GM03348 (cell line): ENCODE measurements at places on chromosomes 4 and X.
A peak's percentile ranks its signal among the peaks of the same experiment; 100 is the strongest.

DNA sequence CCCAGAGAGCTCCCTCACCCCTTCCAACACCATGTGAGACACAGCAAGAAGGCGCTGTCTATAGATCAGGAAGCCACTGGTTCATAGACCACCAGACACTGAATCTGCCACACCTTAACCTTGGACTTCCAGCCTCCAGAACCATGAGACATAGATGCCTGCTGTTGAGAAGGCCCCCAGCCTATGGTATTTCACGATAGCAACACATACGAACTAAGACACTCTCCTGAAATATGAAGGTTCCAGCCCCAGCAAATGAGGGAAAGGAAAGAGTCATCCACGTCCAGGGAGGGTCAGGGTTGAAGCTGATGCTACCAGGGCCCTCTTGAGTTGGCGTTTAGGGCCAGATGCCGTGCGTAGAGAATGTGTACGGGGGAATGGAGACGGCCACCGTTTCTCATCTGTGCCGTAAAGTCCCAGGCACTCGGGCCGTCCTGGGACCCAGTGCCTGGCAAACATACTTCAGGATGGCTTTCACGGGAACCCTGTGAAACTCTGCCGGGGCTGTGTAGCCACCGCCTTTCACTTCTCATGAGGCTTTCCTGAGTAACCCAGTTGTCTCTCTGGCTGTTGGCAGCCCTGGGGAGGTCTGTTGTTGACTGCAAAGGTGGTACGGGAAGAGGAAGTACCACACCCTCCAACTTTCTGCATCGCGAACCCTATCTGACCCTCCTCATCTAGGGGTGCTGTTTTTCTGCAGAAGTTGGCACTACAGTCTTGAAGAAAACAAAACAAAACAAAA, 17.7 kb upstream of the P2RY8 start:
- no peak for DNase-seq

- peak; percentile 25 for DNase-seq
These were observed 130.2 kb downstream of the AMELX start for GRCh38 chrX:11423362-11423818.

DNA sequence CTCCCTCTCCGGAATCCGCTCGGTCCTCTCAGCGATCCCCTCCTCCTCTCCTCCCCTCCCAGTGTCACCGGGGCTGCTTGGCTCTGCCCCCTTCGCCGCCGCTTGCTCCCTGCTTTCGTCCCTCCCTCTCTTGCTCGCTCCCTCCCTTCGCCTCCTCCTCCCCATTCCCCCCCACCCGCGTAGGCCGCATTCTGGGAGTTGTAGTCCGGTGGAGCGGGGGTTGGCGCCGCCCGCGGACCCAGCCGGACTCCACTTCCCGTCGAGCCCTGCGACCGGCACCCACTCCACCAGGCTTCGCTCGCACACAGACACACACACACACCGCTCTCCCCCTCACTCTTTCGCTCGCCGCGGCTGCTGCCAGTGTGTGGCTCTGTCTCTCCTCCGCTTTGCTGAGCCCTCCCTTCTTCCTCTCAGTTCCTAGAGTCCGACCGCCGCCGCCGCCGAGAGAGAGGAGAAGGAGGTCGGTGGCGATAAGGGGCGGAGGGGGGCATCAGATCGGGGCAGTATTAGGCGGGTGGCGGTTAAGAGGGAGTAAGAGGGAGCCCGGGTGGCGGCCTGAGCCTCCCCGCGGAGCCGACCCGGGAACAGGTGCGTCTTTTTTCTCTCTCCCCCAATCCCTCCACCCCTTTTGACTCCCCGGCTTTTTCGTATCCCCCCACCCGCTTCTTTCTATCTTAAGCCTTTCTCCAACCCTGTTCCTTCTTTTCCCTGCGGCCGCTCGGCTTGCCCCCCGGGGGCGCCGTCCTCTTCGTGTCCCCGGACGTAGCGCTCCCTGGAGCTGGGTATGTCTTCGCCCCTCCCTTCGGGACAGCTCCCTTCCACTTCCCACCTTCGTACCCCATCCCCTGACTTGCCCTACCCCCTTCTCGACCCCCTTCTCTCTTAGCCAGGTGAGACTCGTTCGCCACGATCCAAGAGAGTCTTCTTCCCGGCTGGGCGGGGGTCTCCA, at the start of gene BCORL1:
BCORL1 (plus strand) TSS at position 336 of the 952 bp plus-strand sequence. CDS start 22,597 bp downstream, outside the sequence.
- DNase-seq = peak; percentile 95

DNA sequence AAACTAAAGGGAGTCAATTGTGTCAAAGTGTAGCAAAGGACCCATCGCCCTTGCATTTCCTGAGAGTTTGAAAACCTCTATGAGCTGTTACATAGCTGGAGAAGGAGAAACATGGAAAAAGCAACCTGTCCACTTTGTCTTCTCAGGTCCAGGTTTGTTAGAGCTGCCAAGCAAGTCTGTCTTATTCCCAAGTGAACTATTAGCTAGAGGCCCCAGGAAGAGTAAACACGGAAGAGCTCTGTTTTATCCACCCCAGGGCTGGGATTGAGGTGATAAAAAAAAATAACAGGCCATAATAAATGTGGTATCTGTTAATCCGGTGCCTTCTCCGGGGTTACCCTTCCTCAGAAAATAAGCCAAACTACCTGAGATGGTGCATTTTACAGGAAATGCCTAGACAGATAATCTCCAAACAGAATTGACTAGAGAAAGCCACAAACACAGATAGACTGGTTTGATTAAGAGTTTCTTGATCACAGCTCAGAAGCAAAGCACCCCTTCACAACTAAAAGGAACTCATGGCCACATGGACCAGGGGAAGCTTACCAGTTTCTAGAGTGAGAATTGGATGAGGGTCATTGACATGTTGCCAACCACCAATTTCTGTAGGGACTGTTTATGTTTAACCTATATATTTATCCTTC, 35.9 kb upstream of the RELL1 start:
- no peak for DNase-seq

GRCh38 chrX:106415276-106415895, 196.4 kb upstream of the RADX start:
- peak; percentile 27 for DNase-seq

DNA sequence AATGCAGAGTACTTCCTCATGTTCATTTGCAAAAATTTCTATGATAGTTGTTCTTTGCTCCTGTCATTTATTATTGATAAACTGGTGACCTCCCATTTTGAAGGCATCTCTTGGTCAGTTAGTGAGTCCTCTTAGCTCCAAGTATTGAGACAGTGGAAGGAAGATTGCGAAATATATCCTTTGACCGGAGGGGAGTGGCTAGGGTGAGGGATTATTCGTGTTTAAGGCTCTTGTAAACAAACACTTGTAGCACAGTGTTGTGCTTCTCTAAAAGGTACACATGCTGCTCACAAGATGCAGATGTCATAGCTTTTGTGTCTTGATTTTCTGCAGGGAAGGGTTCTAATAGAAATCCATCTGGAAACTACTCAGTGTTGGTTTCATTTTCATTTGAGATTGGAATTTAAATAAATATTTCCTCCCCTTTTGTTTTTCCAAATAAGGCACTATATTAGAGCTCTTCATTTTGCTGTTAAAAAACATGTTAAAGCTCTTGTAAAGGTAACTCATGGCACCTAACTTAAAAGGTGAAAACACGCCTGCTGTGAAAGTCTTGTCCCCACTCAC, 21.8 kb downstream of the TXLNG start:
- peak; percentile 69 for DNase-seq

DNA sequence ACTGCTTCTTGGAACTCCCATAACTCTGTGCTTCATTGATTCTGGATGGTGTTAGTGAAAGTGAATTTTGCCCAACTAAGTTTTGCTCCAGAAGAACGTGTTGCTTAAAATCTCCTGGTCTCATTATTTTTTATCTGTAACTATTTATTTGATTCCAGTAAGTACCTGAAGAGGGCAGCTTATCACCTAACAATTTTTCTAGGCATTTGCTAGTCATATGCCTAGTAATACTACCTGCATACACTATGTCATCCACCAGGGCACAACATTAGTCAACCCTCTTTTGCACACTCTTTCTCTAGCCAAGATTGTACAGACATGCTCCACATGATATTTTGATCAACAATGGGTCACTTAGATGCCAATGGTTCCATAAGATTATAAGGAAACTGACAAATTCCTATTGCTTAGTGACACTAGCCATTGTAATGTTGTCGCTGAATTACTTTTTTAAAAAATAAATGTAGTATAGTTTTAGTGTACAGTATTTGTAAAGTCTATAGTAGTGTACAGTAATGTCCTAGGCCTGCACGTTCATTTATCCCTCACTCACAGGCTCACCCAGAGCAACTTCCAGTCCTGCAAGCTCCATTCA, 499.9 kb upstream of the AADAT start:
- peak; percentile 4 for DNase-seq

DNA sequence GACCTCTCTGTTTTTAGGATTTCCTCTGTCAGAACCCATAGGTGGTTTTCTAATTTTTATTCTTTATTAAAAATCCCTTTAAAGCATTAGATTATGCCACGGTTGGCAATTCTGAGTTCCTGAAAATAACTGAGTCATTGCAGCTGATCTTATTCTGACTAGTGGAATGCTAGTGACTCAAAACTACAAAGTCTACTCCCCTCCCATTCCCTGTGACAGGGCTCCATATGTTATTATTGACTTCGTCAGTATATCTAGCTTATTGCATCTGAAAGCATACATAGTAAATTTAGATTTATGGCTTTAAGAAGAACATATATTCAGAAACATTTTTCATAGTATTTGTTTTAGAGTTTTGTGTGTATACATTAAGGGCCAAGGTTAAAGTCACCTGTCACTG, 38.5 kb downstream of the HERC3 start:
- peak; percentile 80 for DNase-seq

GRCh38 chrX:102968216-102968615, 31.1 kb downstream of the RAB40AL start:
- no peak for DNase-seq

DNA sequence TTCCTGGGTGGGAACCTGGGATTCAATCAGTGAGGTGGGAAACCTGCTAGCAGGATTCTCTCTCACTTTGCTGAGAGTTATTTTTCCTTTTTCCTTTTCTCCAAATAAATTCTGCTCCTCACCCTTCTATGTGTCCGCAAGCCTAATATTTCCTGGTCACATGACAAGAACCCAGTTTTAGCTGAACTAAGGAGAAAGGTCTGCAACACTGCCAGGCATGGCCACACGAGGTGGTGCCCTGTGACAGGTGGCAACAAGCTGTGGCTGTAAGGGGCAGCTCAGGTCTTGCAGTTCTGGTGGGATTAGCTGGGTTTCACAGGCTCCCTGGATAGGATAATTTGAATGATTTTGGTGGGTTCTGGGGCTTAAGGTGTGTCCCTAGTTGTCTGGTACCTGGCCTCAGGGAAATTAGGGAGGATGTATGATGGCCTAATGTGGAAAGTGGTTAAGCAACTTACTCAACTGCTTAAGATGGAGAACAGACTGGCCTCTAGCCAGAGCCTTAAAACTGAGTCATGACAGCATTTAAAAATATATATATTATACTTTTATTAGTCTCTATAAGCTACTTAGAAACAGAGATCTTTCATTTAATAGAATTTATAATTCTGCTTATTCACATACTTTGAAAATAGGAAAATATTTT, 215.0 kb downstream of the IL15 start:
- DNase-seq = no peak

DNA sequence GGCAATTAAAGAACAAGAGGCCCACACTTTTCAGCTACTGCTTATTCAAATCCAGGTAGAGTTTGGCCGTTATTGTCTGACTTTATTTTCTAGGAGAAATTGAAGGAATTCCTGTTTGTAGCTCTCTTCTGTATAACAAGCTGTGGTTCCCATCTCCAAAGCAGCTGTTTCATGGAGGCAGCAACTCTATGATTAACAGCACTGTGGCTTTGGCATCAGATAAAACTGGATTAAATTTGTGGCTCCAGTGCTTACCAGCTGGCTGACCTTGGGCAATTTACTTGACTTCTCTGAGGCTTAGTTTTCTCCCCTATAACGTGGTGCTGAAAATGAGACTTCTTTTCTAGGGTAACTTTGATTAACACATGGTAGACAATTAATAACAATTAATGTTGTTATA, 28.1 kb downstream of the SLC30A9 start:
- no peak for DNase-seq

- no peak for DNase-seq
These were observed 391.4 kb downstream of the RAB28 start for GRCh38 chr4:13092702-13093101.

GRCh38 chrX:15497865-15498264, 2.7 kb upstream of the BMX start:
- peak; percentile 30 for DNase-seq

DNA sequence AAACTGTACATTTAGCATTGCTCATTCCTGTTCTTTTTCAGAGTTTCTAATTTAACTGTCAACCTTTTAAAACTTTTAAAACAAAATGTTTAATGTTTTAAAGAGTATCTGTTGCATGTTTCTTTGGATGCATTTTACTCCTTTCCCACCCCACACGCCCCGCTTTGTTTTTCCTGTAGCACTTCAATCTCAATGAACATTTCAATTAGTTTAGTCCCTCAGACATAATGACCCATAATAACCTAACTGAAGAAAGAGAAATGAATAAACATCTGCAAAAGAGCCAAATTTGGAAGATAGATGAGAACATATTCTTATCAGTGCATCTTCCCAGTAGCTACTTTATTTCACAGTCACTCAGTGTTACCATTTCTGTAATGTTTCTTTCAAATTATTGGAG, 7.5 kb downstream of the PCDH10 start:
- no peak for DNase-seq

GRCh38 chr4:183635741-183636140, 23.2 kb downstream of the RWDD4 start:
- DNase-seq = no peak

DNA sequence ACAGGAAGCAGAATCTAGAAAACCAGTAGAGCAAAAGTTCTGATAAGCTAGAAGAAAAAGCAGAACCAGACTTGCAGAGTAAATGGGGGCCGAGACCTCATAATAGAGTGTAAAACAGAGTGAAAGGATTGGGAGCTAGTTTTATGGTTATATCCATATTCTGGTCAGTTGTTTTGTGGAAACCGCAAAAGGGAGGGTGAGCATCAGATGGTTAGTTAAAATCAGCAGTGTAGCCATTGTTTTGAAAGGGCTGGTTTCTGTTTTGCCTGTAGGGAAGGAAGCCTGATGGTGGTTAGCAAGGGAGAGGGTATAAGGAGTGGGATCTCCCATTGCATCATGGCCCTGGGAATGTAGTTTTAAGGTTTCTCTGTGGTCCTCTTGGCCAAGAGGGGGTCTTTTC, 17.2 kb upstream of the CCNI start:
- peak; percentile 47 for DNase-seq

- DNase-seq = peak; percentile 72
These were observed 295.4 kb upstream of the KLF3 start for GRCh38 chr4:38368613-38369012.

GRCh38 chrX:39527025-39527424, 570.7 kb downstream of the BCOR start:
- DNase-seq = peak; percentile 42

GRCh38 chr4:139330283-139330682, 28.0 kb upstream of the NDUFC1 start:
- no peak for DNase-seq

GRCh38 chr4:81039351-81039972, 9.0 kb downstream of the BMP3 start:
- no peak for DNase-seq

- DNase-seq = no peak
These were observed 1660.7 kb upstream of the ADGRL3 start for GRCh38 chr4:59539401-59539800.

- DNase-seq = no peak
These were observed 287.7 kb downstream of the PCDH7 start for GRCh38 chr4:31007858-31008257.
